ENCODE measurements at places on chromosomes 2 and 18.
A peak's percentile ranks its signal among the peaks of the same experiment; 100 is the strongest.

GRCh38 chr18:2082676-2083075 is 488.6 kb downstream of the METTL4 start:
- DNase-seq = no peak

DNA sequence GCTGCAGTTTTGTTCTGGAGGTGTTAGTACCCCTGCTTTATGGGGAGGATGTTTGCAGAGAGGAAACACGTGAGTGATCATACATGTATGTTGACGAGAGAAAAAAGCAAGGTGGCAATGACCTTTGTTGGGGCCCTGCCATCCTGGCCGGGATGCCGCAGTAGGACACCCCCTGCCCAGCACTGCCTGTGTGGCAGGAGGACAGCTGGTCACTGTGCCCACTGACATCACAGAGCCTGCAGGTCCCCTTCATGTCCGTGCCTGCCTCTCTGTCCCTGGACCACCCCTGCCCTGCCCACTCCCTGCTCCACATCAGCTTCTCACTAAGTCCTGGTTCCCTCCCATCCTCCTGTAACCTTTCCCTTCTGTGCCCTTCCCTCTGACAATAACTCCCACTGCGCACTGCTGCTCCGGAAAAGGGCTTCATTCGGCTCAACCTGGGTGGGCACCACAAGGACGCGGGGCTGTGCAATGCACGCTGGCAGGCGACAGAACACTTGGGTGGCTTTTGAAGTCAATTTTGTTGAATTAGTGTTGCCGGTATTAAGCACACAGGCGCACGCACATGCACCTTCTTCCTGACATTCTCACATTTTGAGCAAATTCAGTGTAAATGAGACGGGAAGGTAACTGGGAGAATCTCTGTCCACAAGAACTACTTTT is 51.5 kb upstream of the TWIST2 start:
- DNase-seq = no peak

DNA sequence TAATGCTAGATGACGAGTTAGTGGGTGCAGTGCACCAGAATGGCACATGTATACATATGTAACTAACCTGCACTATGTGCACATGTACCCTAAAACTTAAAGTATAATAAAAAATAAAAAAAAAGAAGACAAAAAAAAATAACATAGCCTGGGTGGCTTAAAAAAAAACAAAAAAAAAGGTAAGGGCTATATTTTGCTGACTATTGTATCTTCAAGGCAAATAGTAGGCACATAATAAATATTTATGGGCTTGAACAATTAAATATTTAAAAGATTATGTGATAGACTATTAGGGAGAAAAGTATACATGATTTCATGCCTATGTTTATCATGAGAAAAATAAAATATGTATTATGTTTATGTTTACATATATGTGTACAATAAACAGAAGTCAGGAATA is 99.4 kb downstream of the CCDC148 start:
- DNase-seq = no peak

DNA sequence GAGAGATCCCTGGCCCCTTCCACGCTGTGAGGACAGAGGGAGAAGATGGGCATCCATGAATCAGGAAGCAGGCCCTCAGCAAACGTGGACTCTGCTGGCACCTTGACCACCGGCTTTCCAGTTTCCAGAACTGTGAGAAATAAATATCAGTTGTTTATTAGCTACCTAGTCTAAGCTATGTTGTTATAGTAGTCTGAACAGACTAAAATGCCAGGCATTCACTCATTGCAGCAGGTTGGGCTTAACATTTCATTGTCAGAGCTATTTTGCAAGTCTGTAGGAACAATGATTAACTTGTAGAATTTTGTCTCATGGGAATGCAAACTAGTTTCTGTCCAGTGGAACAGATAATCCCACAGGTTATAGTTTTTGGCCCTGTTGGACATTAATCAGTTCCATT is 24.8 kb upstream of the TBC1D8 start:
- DNase-seq = no peak

GRCh38 chr18:45588376-45589355 is 26.6 kb upstream of the SLC14A2 start:
- no peak for DNase-seq

DNA sequence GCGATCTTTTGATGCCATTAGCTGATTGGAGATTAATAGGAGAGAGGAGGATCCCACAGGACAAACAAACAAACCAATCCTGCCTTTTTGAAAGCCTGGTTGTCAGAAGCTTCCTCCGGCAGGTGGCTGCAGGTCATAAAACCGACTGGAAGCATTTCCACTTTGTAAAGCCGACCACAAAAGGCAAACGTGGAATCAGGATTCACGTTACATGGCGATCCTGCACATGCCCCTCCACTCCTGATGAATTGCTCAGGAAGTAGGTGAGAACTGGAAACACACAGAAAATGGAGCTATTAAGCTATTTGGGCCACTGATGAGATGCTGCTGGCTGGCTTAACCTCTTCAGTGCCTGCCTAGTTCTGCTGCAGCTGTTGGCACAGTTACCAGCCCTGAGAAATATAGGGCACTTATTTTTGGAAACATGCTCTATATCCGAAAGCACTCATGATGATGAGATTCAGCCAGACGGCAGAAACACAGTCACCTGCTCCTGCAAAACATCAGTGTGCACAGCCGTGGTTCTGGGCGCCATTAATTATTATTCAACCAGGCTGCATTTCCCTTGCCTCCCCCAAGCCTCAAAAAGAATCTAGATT is 110.3 kb upstream of the ST6GAL2 start:
- peak; percentile 93 for DNase-seq

GRCh38 chr2:205646680-205647079 is 35.6 kb upstream of the NRP2 start:
- no peak for DNase-seq
